ENCODE measurements at places on chromosomes 1 and 21.
A peak's percentile ranks its signal among the peaks of the same experiment; 100 is the strongest.

- no peak for DNase-seq
These were observed 8.3 kb downstream of the WARS2 start for GRCh38 chr1:119132179-119132578.

DNA sequence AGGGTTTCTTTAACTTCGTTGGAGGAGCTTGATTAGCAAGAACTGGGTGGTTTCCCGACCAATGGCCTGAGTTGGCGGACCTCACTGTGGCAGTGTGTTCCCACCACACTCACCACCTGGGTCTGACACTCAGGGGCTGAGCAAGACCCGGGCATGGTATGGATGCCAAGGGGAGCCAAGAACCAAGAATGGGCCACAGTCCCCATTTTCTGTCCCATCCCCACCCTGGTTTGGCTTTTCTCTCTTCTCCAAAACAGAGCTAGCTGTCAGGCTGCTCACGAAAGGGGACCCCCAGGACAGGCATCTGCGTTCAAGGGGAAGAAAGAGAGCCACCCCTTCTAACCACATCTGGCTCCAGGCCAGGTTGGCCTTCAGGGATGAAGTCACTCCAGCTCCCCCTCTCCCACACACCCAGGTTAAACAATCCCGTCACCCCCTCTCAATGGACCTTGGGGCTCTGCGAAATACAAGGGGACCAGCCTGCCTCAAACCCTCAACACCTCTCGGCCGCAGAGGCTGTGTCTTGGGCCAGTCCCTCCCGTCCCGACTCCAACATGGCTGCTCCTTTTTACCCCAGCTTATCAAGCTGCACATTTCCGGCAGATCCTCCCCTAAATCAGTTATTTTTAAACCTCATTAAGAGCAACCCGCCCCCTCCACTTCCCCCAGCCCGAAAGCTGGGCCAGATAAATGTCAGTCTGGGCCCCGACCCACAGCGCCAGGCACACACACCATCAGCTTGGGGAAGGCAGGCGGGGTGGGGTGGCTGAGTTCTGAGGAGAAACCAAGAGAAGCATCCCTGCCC lies 3.4 kb downstream of the TAGLN2 start:
- peak; percentile 43 for DNase-seq

GRCh38 chr1:196295766-196296165 lies 312.5 kb downstream of the KCNT2 start:
- DNase-seq, result no peak

DNA sequence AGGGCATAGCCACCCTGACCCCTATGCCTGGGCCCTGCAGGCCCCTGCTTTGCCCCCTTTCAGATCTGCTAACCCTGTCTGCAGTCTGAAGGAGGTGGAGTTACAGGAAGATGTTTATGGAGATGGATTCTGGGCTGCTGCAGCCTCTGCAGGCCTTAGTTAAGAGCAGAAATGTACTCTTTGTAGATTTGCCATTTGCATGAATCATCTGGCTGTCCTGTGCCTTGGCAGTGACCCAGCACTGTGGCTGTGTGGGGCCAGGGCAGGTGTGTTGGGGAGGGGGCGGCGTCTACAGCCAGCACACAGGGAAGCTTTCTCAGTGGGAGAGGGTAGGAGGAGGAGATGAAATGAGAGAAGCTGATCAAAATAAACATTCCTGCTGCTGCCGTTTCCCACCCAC lies 867.3 kb downstream of the PLA2G4A start:
- no peak for DNase-seq

- no peak for DNase-seq
These were observed 140.2 kb upstream of the MAGI3 start for GRCh38 chr1:113250161-113250560.

- no peak for DNase-seq
These were observed 66.4 kb upstream of the BTG3 start for GRCh38 chr21:17679002-17679600.

- no peak for DNase-seq
These were observed 32.4 kb upstream of the ATP1A1 start for GRCh38 chr1:116340506-116341231.

DNA sequence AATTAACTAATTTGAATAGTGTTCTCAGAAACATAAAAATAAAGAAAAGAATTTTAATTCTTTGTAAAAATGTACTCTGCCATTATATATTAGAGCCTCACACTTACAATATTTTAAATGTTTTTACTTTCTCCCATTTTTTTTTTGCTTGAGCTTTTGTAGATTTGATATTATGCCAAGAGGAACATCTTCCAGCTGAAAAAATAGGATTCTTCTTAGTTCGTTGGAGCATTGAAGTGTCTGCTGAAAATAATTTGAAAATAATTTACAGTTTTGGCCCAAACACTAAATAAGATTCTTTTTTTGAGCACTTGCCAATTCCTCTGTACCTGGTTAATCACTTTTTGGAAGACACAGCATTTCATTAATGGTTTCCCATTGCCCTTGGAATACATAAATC lies 175.0 kb upstream of the COL11A1 start:
- DNase-seq, result no peak

DNA sequence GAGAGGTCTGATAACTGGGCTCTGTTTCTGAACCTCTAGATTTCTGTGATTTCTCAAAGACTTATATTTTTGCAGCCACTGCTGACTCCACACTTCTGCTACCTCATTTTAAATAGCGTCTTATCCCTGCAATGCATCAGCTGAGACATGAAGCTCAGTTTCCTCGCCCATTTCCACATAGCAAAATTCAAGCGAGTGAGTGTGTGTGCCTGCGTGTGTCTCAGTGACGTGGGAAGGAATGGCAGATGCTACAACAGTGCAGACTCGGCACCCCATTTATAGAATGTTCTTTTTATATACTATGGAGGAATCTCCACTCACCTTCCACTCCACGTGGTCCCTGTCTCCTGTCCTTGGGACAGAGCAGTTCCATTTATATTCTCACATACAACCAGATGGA lies 35.7 kb downstream of the ZMYND12 start:
- no peak for DNase-seq

GRCh38 chr1:240464099-240464498 lies 147.9 kb downstream of the GREM2 start:
- DNase-seq, result no peak

GRCh38 chr21:42073145-42074099 lies 2.3 kb downstream of the UMODL1 start:
- no peak for DNase-seq

DNA sequence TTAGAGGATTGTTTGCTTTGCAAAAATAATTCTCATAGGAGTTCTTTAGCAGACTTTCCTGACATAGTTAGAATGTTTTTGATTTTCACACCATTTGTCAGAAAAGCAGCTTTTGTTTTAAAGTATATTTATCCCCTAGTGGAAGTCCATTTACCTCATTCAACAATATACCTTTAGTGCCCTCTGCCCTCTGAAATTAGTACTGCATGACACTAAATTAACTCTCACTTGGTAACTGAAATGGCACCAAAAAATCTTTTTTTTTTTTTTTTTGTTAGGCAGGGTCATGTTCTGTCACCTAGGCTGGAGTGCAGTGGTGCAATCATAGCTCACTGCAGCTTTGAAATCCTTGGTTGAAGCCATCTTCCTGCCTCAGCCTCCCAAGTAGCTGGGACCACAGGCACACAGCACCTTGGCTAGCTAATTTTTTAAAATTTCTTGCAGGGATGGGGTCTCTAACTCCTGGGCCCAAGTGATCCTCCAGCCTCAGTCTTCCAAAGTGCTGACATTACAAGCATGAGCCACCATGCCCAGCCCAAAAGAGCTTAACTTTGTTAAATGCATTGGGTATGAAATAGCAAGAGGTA lies 13.6 kb downstream of the LRRC42 start:
- no peak for DNase-seq

DNA sequence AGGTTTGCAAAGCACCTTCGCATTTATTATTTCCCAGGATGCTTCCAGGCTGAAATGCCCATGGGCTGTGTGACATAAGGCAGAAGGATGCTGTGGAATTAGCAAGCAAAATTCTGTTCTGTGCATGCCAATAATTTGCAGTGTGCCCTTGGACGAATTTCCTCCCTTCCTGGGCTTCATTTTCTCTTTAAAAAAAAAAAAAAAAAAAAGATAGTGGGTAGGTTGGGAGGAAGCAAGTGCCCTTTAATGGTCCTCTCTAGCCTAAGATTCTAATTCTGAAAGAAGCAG lies 2.5 kb upstream of the ID3 start:
- DNase-seq, result no peak

- DNase-seq, result no peak
These were observed 36.3 kb downstream of the MSTO1 start for GRCh38 chr1:155646307-155646706.

DNA sequence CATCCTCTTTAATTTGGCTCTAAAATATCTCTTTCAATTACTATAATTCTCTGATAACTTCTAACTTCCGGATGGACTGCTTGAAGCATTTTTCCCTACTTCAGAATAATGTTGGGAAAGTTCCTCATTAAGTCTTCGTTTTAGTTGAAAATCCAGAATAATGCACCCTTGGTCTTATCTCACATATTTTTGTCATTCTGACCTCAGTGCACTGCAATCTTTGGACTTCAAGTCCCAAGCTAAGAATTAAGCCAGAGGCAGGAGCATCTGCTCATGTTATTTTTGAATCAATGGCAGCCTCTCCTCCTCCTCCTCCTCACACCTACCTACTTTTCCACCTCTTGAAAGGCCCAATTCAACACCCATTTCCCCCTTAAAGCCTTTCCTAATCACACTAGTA lies 169.8 kb downstream of the CYYR1 start:
- no peak for DNase-seq

DNA sequence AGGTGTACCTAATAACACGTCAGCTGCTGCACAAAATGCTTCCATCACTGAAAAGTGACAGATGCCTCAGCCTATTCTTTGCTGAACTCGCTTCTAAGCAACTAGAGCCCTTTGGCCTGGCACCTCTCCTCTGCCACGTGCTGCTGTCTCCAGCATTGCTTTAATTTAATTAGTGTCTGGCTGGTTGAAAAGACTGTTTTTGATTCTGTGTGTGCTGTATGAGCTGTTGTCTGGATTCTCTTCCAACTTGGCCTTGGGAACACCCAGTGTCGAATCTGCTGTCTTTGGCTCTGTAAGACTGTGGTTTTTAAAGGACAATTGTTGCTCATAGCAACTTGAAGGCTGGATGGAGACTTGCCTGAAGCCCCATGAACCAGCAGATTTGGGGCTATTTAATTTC lies 109.5 kb downstream of the PSMG1 start:
- DNase-seq, result no peak

DNA sequence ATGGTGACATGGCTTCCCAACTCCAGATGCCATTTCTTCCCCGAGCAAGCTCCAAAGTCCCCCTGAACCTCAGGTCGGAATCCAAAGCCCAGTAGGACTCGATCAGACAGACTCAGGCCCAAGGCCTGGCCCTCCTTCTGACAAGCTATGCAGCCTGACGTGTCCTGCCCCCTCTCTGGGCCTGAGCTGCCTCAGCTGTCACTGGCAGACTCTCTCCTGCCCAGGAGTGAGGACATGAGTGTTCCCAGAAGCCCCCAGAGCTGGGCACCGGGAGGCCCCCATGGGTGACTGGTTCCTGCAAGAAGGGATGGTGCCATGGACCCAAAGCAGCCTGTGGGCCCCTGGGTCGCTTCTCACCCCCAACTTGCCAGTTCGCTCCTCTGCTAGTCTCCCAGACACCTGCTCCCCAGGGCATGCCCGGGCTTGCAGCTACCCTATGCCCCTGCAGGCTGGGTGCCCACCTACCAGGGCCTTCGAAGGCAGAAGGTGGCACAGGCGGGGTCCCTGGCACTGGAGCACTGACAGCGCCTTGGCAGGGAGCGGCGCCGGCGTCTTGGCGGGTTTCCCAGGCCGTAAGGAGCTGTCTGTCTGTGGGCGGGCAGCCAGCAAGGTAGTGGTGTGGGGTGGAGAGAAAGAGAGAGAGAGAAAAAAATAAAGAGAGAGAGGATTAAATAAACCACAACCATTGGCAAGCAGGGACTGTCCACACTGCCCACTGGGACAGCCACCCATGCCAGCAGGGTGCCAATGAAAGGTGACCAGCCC lies 2.3 kb downstream of the EDN2 start:
- DNase-seq, result no peak

- no peak for DNase-seq
These were observed 182.0 kb upstream of the RUNX1 start for GRCh38 chr21:35231090-35231489.

GRCh38 chr1:54335011-54335754 lies 71.0 kb downstream of the SSBP3 start:
- no peak for DNase-seq

- DNase-seq, result no peak
These were observed 758 bp downstream of the NAXE start for GRCh38 chr1:156592158-156592909.

DNA sequence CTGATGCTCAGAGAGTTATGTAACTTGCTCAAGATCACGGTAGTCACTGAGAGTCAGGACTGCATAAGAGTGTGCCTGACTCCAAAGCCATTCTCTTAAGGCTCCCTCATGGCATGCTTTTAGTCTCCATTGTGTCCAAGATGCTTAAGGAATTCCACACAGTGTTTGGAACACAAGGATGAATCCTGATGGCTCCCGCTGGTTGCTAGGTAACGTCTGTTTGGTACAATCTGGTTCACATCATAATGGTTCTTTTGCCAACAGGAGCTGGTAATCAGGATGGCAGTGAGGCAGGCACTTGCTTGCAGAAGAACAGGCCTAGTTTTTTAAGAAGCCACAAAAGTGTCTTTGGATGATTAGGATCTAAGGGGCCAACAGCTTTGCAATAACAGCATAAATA lies 436.5 kb upstream of the DAB1 start:
- no peak for DNase-seq

GRCh38 chr1:116794804-116795481 lies 40.7 kb downstream of the CD2 start:
- DNase-seq, result no peak

- no peak for DNase-seq
These were observed 432.0 kb downstream of the SETD4 start for GRCh38 chr21:35628316-35628715.

- DNase-seq, result no peak
These were observed 102.1 kb upstream of the ZBTB40 start for GRCh38 chr1:22349362-22350043.

DNA sequence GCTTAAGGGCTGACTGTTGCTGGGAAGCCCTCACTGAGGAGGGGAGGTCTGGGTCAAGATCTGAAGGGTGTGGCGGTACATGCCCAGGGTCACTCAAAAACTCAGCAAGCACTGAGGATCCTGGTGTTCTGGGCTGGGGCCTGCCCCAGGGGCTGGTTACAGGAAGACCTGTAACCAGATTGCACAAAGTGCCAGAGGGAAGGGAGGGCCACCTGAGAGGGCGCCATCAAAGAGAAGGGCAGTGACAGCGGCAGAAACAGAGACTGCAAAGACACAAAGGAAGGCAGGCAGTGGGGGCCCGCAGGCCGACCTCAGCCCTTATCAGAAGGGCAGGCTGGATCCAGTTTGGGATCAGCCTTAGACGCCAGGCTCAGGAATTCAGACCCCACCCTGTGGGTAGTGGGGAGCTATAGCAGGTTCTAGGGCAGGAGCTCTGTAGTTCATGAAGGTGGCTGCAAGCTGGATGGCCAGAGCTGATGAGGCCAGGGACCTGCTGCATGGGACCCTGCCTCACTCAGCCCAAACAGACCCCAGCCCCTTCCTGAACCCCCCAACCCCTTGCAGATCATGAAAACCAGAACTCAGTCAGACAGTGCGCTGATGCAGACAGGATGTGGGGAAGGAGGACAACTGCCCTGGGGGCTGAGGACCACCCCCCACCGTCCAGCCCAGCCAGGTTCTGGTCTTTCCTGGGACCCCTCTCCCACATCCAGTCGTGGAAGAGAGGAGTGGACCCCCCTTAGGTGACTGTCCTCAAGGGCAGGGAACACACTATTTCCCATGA lies 3.9 kb downstream of the SH2D5 start:
- no peak for DNase-seq

Data from activated T-cell treated with anti-CD3 and anti-CD28 coated beads, Interleukin-2, amount 50 U/mL, for 1 hour (primary cell).